ENCODE measurements at places on chromosomes 7 and 10. TPM values are rescaled to one million over a fixed set of nuclear protein-coding genes. Genes with fewer than 3 reads are reported as not detected.

Gene POLL
- 29.7 TPM for total RNA-seq

DNA sequence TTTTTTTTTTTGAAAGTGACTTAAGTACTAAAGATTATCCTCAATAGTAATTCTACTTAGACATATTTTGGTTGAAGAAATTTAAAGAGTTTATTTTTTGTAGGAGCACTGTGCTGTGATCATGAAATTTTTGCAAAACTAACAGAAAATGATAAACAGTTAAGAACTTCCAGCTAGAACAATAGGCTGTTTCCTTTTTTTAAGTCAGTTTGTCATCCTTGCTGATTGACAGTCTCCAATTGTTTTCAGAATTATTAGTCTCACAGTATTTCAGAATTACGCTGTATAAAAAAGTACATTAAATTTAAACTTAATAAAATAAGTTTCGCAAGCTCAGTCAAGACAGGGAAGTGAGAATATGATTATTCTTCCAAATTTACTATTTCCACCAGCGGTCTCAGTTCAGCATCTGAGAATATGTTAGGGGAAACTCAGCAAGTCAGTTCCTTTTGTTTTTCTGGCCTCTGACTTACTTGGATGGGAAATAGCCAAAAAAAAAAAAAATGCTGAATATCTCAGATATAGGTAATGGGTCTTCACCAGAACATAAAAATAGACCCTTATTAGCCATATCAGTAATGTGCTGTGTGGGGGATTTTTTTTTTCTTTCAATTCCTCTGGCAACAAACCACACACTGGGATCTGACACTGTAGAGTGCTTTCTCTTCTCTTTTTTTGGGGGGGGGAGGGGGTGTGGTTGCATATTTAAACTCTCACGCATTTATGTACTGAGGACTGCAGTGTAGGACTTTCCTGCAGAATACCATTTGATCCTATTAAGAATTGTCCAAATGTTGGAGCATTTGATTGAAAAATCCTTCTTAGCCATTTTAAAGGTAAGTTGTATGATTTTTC lies at the start of gene CD36:
Gene CD36, plus strand, starts transcription at position 732 of the 855 bp plus-strand sequence. CDS start 8,099 bp downstream, outside the sequence.
- no peaks in the 10 kb centered on the region for H3K27me3 ChIP-seq
- no peak within 1 kb of the TSS for H3K4me3 ChIP-seq
- H3K36me3 ChIP-seq: no peaks in the 10 kb centered on the region
- no peaks in the 10 kb centered on the region for H3K4me1 ChIP-seq
- DNase-seq: no peak

DNA sequence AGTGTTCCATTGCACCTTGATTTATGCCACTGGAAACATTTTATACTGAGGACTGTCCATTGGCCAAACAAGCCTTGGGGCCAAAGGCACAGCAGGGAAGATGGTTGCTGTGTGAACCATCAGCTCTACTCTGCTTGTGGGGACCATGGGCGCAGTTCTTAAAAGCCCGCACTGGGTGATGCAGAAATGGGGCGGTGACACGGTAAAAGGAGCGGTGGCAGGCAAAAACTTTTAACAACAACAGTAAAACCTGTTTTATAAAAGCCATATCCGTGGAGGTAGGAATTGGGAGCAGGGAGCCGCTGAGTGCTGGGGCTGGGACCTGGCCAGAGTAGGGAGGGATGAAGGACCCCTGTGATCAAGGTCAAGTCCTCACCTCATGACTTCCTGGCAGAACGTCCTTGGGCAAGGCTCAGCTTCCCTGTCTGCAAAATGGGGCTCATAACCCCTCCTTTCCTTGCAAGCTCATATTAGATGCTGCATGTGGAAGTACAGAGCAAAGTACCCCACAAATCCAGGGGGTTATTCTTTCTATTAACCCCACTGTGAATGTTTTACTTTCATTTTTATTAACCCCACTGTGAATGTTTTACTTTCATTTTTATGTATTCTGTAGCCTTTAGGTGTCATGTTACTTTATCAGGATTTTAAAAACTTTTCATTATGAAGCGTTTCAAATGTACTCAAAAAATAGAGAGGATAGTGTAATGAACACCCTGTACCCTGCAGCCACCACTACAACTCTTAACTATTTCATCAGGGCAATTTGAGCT lies 78.3 kb downstream of the GRK5 start:
- H3K4me1 ChIP-seq: peaks cover 12% of the 10 kb centered on the region
- H3K27me3 ChIP-seq: no peaks in the 10 kb centered on the region
- H3K27ac ChIP-seq: no peak overlapping the region
- no peak overlapping the region for H3K4me3 ChIP-seq

DNA sequence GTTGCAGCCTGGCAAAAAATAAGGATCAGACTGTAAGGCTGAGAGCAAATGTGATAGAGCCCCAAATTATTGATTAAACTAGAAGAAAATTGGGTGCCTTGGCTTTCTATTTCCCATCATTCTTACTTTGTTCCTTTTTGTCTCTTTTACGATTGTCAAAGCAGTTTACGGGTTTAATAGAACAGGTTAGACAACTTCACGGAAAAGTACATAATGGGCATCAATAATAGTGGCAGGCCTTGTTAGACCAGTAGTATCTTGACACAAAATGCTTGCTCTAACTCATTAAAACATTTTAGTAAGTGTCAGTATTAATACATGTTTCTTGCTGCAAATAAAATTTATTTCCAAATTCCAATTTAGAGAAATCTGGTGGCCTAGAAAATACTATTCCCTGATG lies 14.5 kb upstream of the GGCT start:
- no peaks in the 10 kb centered on the region for H3K27me3 ChIP-seq
- H3K4me3 ChIP-seq: no peak overlapping the region
- no peak for DNase-seq
- H3K36me3 ChIP-seq: no peaks in the 10 kb centered on the region
- H3K4me1 ChIP-seq: no peaks in the 10 kb centered on the region
